ENCODE measurements at places on chromosomes 1 and 21. TPM values are rescaled to one million over a fixed set of nuclear protein-coding genes. Genes with fewer than 3 reads are reported as not detected.

Gene LORICRIN
- total RNA-seq, result not detected

Gene PLA2G2F
- total RNA-seq, result not detected

Gene FMOD
- 0.65 TPM for total RNA-seq

Gene IFI44
- total RNA-seq, result 13.9 TPM

Gene AVPR1B
- not detected for total RNA-seq

Gene CYP4A11
- not detected for total RNA-seq

Gene SMPDL3B
- 1.3 TPM for total RNA-seq

Gene OR13G1
- not detected for total RNA-seq

Gene BEND5
- 0.16 TPM for total RNA-seq

Gene CLCA1
- not detected for total RNA-seq

Gene CAPN9
- total RNA-seq, result not detected

Gene ORC1
- total RNA-seq, result 4.8 TPM

Gene PSMA5
- 36.8 TPM for total RNA-seq

Gene HPDL
- total RNA-seq, result 1.5 TPM

Gene TNFAIP8L2
- total RNA-seq, result not detected

Gene LCE1E
- total RNA-seq, result not detected

Gene TMEM79
- total RNA-seq, result 0.81 TPM

Gene LRRC8D
- 17.9 TPM for total RNA-seq

Gene CENPF
- total RNA-seq, result 29.5 TPM

Gene SMYD3
- 10.2 TPM for total RNA-seq

Gene ATP1A4
- not detected for total RNA-seq

Gene PTPRU
- 7.6 TPM for total RNA-seq

Gene SNAP47
- 31.1 TPM for total RNA-seq

Gene RIPK4
- total RNA-seq, result 0.06 TPM

Gene SYTL1
- not detected for total RNA-seq

Gene OR2T29
- total RNA-seq, result not detected

Gene SLC39A1
- total RNA-seq, result 87.4 TPM

Gene LEPROT
- 101 TPM for total RNA-seq

Gene ESPN
- not detected for total RNA-seq

Gene LAD1
- total RNA-seq, result 0.16 TPM

Gene TMEM82
- not detected for total RNA-seq

Gene NADK
- total RNA-seq, result 39.2 TPM

Gene HIVEP3
- total RNA-seq, result 2.1 TPM

Gene TAS1R1
- not detected for total RNA-seq

Gene DNALI1
- 1.2 TPM for total RNA-seq

Gene ADGRL4
- total RNA-seq, result 282 TPM

Gene CLCA2
- not detected for total RNA-seq

Gene AQP10
- total RNA-seq, result not detected

Gene INAVA
- total RNA-seq, result not detected

Gene TAGLN2
- total RNA-seq, result 327 TPM

Gene KIF2C
- total RNA-seq, result 26.4 TPM

Gene KTI12
- 9.9 TPM for total RNA-seq

Gene ADAM30
- not detected for total RNA-seq

Gene ELF3
- 0.13 TPM for total RNA-seq

Gene WASF2
- total RNA-seq, result 103 TPM

Gene URB1
- 36.3 TPM for total RNA-seq

Gene S100A9
- 1.2 TPM for total RNA-seq

Gene PDE9A
- 0.16 TPM for total RNA-seq

Gene KCNK2
- not detected for total RNA-seq

Gene LRRC3
- total RNA-seq, result 0.97 TPM

Gene ADAMTS5
- 0.06 TPM for total RNA-seq

Gene AUNIP
- total RNA-seq, result 2.1 TPM

Gene KCNJ10
- total RNA-seq, result not detected

Gene RIPPLY3
- not detected for total RNA-seq

Gene ZMYND12
- total RNA-seq, result 0.32 TPM

Gene CSF3R
- total RNA-seq, result not detected

Gene DNASE2B
- under 0.01 TPM for total RNA-seq

All from bladder microvascular endothelial cell (primary cell).